ENCODE measurements at places on chromosomes 6 and 20. TPM values are rescaled to one million over a fixed set of nuclear protein-coding genes. Genes with fewer than 3 reads are reported as not detected.

GRCh38 chr6:41728073-41728936 is 7.1 kb downstream of the TFEB start:
- DNase-seq = no peak

DNA sequence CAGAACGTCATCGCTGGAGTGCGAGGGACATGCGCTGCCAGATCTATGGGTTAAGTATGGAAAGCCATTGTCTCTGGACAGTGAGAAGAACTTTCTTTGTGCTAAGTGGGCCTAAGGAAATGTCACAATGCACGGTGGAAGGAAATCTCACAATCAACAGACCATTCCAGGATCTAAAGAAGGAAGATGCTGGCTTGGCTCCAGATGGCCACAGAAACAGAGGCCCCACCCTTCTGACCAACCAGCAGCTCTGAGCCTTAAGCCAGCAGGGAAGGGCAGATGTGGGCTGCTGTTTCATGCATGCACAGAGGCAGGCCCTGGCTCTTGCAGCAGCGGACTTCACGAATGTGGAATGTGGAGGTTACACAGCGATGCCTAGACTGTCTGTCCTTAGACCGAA is 156.3 kb downstream of the SOBP start:
- no peak for DNase-seq

PLG gene
- not detected for total RNA-seq

DNA sequence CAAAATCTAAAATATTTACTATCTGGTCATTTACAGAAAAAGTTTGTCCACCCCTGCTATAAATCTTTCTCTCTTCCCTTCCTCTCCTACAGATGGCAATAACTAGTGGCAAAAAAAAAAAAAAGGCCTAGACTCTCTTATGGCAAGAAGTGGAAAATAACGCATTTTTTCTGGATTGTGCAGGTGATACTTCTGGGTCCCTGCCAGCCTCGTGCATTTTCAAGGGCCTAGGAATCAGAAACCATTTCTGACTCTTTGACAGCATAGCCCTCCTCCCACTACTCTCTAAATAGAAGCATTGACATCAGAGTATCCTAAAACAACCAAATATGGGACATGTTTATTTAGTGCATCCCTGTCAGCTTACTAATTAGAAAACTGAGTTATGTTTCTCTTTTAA is 251.0 kb downstream of the KHDC1L start:
- no peak for DNase-seq

DNA sequence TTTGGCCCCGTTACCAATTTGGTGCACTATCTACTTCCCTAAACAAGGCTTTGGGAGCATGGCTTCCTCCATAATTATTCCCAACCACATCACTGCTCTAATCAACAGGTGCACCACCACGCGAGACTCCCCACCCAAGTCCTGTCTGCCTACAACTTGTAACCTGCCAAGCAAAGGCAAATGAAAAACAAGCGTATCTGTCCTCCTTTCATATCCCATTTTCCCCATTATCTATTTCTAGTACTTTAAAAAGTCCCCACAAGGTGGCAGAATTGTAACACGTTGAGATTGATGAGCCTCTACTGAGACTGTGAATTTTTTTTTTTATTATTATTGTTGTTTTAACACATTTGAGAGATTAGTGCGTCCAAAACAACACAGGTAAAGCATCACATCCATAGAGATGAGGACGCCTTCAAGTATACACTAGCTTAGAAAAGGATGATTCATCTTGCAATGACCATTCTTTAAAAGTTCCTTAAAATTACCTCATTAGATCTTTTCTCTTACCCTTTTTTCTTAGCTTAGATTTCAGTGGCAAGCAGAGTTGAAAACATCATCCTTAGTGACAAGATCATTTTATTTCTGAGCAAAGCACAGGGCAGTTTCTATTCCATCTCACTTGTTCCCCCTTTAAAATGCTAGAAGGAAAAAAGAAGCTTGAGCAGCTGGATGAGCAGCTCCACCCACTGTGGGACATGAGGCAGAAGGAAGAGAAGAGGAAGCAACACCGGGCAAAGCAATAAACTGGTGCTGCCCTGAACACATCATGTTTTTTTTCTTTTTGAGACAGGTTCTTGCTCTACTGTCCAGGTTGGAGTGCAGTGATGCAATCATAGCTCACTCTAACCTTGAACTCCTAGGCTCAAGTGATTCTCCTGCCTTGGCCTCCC is 210.8 kb downstream of the ARHGAP18 start:
- no peak for DNase-seq

DNA sequence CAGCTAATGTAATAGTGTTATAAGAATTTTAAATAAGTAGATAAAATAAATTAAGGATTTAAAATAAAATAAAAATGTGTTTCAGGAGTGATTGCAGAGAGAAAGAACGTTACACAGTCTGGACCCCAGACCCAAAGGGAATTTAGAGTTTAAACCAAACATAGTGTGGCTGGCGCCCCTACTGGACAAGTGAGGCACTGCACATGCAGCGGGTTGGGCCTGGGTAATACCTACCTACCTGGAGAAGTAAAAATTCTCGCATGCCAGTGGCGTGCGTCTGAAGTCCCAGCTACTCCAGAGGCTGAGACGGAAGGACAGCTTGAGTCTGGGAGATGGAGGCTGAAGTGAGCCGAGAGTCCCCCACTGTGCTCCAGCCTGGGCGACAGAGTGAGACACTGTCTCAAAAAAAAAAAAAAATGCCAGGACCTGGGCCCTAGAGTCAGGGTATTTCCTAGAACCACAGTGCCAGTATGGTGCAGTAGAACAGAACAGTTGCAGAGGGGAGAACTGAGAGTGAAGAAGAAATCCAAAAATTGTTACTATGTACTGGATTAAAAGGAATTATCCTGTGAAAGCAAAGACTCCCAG is 71.4 kb upstream of the TCF21 start:
- no peak for DNase-seq

GABRR2 gene
- total RNA-seq = not detected

DNA sequence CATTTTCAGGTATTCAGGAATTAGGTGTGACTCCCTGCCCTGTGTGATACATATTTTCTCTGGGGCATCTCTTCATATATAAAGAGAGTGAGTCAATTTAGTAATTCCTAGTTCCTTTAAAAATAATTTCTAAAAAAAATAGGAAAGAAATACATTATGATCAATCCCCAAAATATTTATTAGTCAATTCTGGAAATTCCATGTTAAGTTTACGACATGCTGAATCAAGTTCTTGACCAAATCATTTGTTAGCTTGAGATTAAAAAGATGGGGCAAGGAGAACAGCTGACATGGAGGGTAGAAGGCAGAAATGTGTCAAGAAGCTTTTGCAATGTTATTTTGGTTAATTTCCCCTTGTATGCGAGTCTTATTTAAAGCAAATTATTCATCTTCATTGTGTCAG is 22.7 kb upstream of the PRDM1 start:
- DNase-seq = no peak

- peak; percentile 36 for DNase-seq
Observed at GRCh38 chr20:48733296-48733790, 94.5 kb downstream of the PREX1 start.

HEBP2 gene
- 76.0 TPM for total RNA-seq

DNA sequence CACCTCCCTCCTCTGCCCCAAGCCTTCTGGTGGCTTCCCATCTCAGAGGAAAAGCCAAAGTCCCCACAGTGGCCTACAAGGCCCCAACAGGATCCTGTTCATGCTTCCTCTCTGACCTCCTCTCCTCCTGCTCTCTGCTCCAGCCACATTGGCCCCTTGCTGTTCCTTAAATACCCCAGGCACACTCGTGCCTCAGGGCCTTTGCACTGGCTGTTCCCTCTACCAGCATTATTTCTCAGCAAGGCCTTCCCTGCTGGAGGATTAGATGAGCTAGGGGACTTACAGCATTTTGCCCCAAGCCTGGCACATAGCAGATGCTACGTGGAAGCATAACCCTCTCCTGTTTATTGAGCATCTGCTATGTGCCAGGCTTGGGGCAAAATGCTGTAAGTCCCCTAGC is 7.8 kb downstream of the CCN5 start:
- DNase-seq = no peak

- no peak for DNase-seq
Observed at GRCh38 chr6:81614292-81614691, 138.2 kb downstream of the TENT5A start.

GRCh38 chr6:6695625-6696276 is 107.2 kb downstream of the LY86 start:
- no peak for DNase-seq

GRCh38 chr6:100761841-100762240 is 119.3 kb downstream of the ASCC3 start:
- DNase-seq = no peak

GRCh38 chr6:148044261-148044751 is 298.3 kb upstream of the SASH1 start:
- no peak for DNase-seq

DNA sequence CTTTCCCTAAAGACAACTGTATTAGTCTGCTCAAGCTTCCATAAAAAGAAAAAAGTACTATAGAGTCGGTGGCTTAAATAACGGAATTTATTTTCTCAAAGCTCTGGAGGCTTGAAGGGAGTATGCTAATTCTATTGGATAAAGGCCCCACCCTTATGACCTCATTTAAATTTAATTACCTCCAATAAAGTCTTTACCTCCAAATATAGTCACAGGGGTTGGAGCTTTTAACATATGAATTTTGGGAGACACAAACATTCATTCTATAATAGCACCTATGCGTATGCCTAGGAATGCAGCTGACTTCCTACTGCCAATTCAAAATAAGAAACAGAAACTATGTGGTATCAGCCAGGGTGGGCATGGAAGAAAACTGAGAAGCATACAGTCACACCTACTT is 25.4 kb downstream of the KIAA0319 start:
- DNase-seq = no peak

VSX1 gene
- total RNA-seq = not detected

DNA sequence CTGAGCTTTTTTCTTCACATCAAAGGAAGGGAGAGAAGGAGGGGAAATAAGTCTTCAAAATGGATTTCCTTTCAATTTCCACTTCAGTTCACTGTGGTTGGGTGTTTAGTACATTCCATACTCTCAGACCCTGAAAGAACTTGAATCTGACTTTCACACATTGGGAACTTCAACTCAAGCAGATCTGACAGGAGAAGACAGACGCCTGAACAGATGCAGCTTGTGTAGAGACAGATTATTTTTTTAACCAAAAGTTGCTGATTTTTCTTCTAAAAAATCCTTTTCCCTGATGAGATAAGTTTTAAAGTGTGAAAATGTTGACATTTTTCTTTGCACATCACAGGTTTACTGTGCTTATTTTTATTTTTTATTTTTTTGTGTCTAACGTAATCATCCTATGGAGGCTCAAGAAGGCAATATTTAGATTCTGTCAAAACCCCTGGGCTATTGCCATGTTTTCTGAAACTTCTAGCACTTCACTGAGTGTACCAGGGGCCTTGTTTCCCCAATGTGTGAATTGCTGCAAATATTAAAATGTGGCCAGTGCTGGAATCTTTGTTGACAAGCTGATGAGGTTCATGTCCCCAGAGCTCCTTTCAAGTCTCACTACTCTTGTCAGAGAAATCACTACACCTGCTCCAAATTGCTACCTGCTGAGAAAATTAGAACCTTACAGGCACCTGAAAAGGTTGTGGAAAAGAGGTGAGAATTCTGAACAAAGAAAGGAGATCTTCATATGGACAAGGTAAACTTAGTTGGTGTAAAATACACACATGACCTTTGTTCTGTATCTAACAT is 214.8 kb upstream of the BTBD3 start:
- no peak for DNase-seq

DNA sequence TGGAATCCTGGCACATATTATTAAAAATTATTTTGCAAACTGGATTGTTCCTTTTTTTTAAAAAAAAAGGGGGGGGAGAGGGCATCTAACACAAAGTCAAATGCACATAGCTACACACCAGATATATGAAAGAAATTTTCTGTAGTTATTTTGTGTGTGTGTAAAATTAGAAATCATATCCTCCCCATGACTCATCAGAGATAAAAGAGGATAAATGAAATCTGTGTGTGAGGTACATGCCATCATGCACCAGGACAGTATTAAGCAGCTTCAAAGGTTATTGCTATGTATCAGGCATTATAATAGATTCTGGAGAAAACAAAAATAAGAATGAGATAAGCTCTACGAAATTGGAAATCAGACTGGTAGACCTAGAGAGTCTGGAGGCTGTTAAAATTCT is 5.2 kb downstream of the BTBD9 start:
- no peak for DNase-seq

DNA sequence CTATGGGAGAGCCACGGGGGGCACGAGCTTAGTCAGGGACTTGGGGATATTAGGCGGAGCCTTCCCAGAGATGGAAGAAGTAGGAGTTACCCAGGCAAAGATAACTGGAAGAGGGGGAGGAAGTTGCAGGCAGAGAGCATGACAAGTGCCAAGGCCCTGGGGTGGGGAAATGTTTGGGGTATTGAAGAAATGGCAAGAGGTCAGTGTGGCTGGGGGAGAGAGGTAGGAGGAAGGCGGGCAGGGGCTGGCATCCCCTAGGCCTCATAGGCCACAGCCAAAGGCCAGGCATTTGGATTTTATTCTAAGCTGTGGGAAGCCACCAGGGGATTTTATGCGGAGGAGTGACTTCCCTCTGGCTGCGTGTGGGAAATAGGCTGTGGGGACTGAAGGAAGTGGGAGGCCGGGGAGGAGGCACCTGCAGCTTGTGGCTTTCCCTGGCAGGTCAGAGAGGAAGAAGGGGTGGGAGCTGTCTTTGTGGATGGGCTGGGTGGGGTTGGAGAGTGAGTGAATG is 22.7 kb downstream of the SNAI1 start:
- no peak for DNase-seq

DYNLT2 gene
- total RNA-seq = 0.10 TPM

DNA sequence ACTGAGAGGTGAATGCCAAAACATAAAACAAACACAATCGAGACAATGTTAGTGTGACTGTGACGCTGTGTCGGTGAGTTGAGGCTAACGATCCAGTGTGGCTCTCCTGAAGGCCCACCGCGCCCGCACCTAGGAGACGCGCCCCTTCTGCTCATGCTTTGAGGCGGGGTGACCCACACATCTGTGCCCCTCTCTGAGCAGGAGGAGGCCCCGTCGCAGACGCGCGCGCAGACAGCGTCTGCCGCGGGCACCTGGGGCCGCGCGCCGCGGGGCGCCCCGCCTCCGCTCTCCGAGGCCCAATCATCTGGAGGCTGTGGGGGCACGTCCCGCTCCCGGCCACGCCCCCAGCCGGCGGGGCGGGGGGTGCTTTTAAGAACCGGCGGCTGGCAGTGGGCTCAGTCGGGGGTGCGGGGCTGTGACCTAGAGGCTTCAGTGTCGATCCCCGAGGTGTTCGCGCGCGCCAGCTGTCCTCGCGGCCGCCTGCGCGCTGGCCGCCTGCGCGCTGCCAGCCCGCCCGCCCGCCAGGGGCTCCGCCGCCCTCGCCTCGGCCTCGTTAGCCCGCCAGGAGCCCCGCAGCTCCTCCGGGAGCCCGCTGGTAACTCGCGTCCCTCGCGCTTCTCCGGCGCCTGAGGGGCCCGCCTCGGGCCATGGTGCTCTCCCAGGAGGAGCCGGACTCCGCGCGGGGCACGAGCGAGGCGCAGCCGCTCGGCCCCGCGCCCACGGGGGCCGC is at the start of gene SLC16A10:
Gene SLC16A10 (plus strand): TSS at position 398 of the 730 bp plus-strand sequence. CDS start 250 bp downstream, at position 648.
- peak; percentile 60 for DNase-seq

GRCh38 chr6:126376682-126377081 is 36.8 kb downstream of the CENPW start:
- no peak for DNase-seq

- DNase-seq = no peak
Observed at GRCh38 chr6:106922626-106923025, 51.9 kb downstream of the CD24 start.
